Testis (tissue), 5 donors: ENCODE measurements at places on chromosomes 16 and 17. TPM values are rescaled to one million over a fixed set of nuclear protein-coding genes. Genes with fewer than 3 reads are reported as not detected.

- no peak for DNase-seq
Measured at GRCh38 chr17:39231091-39231561, 5.4 kb upstream of the STAC2 start.

DNA sequence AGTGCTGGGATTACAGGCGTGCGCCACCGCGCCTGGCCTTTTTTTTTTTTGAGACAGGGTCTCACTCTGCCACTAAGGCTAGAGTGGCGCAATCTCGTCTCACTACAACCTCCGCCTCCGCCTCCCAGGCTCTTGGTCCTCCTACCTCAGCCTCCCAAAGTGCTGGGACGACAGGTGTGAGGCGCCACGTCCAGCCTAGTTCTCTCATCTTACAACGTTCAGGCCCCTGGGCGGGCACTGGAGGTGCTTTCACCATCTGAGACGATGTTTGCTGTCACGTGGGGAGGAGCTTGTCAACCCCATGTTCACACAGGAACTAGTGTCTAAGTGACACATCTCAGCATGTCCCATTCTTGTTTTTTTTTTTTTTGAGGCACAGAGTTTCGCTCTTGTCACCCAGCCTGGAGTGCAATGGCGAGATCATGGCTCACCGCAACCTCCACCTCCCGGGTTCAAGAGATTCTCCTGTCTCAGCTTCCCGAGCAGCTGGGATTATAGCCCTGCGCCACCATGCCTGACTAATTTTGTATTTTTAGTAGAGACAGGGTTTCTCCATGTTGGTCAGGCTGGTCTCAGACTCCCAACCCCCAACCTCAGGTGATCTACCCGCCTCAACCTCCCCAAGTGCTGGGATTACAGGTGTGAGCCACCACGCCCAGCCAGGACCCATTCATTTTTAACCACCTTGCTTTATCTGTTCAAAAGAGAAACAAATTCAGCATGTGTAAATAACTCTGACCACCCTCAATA is 5.2 kb upstream of the FANCA start:
- no peak for DNase-seq

- DNase-seq: no peak
Measured at GRCh38 chr17:66934040-66934439, 30.5 kb upstream of the CACNG4 start.

DNA sequence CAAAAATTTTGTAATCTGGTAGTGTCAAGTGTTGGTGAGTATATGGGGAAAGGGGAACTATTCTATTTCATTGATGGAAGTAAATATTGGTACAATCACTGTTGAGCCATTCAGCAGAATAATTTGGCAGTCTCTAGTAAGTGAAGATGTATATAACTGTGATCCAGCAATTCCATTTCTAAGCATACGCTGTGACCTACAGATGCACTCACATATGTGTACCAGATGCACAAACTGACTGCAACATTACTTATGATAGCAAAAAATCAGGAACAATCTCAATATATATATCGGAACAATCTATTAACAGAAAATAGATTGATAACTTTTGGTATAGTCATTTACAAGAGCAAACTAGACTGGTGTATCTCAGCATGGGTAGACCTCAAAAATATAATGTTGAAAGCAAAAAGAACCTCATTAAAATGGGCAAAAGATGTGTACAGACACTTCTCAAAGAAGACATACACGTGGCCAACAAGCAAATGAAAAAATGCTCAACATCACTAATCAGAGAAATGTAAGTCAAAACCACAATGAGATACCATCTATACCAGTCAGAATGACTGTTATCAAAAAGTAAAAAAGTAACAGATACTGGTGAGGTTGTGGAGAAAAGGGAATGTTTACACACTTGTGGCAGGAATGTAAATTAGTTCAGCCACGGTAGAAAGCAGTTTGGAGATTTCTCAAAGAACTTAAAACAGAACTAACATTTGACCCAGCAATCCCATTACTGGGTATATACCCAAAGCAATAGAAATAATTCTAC is 20.7 kb downstream of the ADAP2 start:
- DNase-seq: no peak

DNA sequence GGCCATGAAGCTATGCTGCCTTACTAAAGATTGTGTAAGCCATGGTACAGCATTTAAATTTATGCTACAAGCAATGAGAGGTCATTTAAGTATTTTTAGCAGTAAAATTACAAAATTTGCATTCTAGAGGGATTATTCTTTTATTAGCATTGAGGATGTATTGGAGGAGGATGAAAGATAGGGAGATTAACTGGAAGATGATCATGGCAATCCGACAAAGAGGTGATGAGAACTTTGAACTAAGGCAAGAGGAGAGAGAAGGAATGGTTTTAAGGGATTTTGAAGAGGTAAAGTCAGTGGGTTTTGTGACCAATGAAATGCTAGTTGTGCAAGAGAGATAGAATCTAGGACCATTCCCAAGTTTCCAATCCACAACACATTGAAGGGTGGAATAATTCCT is 129.9 kb downstream of the SNX11 start:
- no peak for DNase-seq

DNA sequence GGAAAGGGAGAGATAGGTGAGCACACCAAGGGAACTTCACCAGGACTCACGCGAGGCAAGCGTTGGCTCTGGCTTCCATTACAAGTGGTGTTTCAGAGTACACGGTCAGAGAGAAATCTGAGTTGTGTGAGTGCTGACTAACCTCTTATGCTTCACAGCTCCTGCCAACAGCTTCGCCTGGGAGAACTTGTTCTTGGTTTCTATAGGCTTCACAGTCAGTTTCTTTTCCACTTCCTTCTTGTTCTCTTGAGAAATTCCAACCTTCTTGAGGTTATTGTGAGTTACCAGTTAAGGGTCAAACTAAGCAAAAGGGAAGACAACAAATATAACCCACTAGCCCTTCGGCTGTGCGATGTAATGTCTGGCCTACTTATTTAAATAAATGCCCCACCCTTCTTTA is 18.9 kb downstream of the PSME3IP1 start:
- DNase-seq: no peak

Gene ZSCAN10
- total RNA-seq: 0.79 TPM

Gene TAC4
- not detected for total RNA-seq

Gene ATP2C2
- total RNA-seq: 3.0 TPM

Gene SRL
- 1.5 TPM for total RNA-seq

GRCh38 chr16:4805231-4805630 is 2.8 kb upstream of the ROGDI start:
- DNase-seq: peak; percentile 36

DNA sequence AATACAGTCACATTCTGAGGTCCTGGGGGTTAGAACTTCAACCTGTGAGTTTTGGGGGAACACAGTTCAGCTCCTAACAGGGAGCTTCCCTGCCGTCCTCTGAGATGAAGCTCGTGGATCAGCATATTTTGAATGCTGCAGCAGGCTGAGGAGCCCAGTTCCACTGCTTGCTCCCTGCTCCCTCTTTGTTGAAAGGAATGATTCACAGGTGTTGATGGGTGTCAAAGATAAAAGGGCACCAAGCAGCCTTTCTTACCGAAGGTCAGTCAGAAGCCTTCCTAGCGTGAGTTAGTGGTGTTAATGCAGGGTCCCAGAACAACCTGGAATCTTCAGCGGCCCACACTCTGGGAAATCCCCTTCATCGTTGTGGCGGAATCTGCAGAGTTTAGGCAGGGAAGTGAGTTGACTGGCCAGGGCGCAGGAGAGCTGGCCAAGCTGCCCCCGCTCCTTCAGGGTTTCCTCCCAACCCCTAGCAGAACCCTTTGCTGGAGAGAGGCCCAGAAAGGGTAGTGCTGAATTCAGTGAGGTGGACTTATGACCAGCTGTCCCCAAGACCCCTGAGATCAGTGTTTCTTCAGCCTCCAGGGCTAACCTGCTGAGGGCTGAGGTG is 114.8 kb downstream of the GNAO1 start:
- no peak for DNase-seq

DNA sequence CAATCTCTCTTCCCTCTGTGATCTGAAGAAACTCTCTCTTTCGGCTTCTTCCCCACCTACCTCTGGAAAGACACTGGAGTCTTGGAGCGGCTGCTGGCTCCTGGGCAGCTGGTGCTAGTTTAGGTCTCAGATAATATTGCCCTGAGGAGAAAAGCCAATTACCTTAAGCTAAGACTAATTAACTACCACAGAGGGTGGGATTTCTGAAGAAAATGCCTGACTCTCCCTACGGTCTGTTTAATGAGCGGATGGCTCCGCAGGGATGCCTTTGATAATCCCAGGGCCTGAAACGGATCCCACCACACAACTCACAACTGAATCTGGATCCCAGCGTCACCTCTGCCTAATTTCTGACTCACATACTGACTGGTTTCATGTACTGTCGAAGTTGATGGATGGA is 127.0 kb upstream of the NLRP1 start:
- no peak for DNase-seq

GRCh38 chr16:66152823-66153393 is 213.6 kb upstream of the CDH5 start:
- no peak for DNase-seq

Gene MMP2
- total RNA-seq: 50.9 TPM

GRCh38 chr16:51045186-51045585 is 105.9 kb downstream of the SALL1 start:
- no peak for DNase-seq

DNA sequence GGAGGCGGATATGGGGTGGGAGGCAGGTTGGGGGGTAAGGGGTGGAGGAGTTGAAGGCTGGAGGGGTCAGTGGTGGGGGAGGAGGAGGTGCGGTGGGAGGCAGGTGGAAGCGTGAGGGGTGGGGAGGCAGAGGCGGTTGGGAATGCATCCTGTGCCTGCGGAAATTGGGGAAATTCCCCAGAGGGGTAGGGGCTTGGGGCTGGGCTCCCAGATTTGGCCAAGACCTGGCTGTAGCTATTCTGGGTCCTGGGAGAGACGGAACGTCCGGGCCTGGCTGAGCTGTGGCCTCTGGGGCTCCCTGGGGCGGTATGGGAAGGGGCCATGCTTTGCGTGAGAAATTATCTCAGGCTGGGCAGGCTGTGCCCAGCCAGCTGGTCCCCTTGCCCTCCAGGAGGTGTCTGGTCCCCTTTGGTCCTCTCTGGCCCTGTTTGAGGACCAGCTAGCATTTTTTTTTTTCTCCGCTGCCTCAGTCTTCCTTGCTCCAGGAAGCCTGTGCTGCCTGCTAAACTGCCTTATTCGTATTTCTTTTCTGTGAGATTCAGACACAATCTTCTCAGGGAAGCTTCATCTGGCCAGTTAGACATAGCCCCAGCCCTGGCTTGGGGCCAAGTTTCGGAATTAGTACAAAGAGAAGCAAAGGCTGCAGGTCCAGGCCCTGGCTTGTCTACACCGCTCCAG is 7.3 kb upstream of the TRPV2 start:
- DNase-seq: peak; percentile 84

DNA sequence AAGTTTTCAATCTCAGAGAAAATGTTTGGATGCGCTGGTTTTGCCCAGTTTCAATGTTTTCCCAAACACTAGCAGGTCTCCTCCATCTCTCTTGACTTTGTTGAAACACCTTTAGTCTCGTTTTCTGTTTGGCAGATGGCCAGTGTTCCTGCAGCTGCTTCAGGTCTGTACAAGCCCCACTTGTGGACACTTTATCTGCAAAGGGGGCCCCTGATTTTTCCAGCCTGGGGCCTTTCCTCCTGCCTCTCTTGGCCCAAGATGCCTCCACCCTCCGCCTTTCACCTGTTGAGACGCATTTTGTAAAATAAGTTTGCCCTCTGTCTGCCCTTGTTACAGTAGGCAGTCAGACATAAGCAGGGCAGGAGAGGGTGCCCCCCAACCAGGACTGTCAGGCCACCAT is 21.8 kb upstream of the PRM1 start:
- DNase-seq: no peak

DNA sequence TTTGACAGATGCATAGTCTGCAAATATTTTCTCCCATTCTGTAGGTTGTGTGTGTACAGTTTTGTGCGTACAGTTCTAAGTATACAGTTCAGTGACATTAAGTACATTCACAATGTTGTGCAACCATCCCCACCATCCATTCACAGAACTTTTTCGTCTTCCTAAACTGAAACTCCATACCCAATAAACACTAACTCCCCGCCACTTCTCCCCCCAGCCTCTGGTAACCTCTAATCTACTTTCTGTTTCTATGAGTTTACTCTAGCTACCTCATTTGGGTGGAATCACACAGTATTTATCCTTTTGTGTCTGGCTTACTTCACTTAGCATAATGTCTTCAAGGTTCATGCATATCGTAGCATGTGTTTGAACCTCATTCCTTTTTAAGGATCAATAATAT is 14.3 kb downstream of the PIK3R5 start:
- no peak for DNase-seq

DNA sequence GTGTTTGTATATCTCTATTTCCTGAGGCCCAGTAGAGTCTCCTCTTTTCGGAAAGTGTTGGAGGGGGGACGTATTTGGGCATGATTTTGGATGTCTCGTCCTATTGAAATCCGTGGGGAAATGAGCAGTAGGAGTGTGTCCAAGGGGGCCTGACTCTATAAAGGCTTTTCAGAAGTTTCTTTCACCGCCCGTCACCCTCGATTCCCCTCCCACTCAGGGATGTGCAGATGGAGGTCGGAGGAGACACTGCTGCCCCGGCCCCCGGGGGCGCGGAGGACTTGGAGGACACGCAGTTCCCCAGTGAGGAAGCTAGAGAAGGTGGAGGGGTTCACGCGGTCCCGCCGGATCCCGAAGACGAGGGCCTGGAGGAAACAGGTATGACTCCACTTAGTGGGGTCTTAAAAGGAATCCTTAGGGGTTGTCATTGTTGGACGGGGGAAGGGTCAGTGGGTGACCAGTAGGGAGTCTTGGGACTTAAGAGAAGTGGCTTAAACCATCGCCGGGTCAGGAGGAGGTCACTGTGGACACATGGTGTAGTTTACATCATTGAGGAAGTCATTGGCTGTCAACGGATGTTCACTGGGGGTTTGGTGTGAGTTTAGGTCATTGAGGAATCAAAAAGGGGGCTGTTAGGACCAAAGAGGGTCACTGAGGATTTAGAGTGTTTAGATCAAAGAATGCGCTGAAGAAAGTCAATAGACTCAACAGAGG is 424 bp downstream of the MON1B start:
- DNase-seq: no peak

- DNase-seq: peak; percentile 93
Measured at GRCh38 chr16:30896889-30897733, 697 bp downstream of the CTF1 start.

DNA sequence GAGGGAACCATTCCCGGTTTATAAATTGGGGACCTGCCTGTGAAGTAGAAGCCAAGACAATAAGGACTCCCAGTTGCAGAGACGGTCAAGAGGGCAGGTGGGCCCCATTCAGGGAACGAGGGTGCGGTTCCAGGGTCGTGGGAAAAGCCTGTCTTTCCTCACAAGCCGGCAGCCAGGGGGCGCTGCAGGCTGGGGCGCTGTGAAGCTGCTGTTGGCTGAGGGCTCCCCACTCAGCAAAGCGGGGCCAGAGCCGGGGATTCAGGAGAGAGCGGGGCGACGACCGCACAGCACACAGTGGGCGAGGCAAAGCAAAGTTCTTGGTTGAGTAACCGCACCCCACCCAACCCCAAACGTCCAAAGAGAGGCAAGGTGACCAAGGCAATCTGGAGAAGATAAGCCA is 24.9 kb downstream of the CDRT15 start:
- peak; percentile 66 for DNase-seq

- DNase-seq: no peak
Measured at GRCh38 chr16:78252757-78253156, 153.3 kb downstream of the WWOX start.
